NCI-H1436 treated with DMSO at 0.1 percent for 48 hours (cell line): ENCODE measurements at places on chromosomes 13 and 19.

DNA sequence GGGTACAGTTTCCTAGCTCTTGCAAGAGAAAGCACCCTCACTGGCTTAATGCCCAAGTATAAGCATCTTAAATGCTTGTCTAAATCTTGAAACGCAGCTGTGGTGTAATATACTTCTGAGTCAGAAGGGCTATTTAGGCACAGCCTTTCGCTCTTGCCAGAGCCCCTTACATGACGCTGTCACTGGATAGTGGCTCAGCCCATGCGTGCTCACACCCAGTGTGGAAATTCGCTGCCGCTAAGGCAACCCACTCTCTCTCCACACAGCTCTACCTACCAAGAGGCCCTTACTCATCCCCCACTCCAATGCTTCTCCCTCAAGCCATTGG is 24.0 kb downstream of the UQCRFS1 start:
- DNase-seq, result no peak

DNA sequence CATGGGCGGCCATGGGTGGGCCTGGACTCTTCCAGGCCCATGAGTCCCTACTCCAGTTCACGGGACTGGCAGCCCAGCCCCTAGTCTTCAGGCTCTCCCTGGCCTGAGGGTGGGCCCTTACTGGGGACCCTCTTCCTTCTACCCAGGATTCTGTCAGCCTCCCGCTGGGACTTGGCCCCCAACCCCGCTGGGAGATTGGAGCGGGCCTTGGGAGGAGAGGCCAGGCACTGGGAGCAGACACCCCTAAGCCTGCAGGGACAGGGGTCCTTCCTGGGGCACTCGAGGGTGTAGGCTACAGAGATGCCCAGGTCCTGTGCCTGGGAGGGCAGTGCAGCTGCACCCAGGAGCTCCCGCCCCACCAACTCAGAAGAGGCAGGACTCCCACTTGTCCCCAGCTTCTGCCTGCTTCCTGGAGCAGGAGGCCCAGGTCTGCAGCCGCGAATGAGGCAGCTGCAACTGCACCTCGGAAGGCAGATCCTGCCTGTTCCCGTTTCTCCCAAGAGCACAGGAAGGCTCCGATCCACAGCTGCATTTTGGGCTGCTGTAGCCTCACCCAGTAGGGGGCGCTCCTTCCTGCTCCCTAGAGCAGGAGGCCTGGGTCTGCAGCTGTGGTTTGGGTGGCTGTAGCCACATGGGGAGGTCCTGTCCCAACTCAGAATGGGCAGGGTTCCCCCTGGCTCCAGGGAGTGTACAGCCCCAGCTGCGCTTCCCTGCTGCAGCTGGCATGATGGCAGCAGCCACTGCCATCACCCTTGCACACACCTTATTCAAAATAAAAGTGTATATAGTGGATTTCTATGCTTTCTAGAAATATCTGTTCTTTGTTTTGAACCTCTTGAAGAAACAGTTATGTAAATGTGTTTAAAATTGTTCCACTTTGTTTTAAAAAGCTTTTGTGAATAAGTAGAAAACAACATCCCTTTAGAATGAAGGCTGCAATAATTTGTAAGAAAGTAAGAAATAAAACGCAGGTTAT is 46.8 kb downstream of the TEX26 start:
- DNase-seq, result no peak

- no peak for DNase-seq
Observed at GRCh38 chr19:13722146-13722545, 42.2 kb upstream of the MRI1 start.

DNA sequence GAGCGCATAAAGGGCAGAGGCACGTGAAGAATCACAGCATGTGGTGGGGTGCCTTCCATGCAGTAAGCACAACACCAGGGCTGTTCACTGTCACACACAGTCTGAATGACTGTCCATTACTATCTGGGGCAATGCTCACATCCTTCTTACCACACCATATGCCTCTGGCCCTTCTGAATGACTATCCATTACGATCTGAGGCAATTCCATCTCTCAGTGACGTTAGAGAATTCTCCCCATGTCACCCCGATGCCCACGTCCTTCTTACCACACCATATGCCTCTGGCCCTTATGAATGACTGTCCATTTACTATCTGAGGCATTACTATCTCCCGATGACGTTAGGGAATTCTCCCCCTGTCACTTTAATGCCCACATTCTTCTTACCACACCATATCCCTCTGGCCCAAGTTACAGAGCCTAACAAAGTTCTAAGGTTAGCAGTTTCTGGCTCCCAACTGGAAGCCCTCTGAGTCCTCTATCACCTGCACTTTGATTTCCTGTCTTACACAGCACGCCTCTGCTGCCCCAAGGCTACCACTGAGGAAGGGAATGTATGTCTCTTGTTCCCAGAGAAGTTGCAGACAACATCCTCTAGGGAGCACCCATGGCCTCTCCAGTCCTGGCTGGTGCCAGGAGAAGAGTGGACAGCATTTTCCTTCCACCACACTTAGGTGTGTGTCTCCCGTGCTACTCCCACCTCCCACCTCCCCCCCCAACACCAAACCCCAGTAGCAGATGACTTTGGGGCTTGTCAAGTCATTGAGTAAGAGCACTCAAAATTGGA is 154.8 kb downstream of the COG6 start:
- no peak for DNase-seq

GRCh38 chr19:1089891-1090290 is 5.3 kb downstream of the POLR2E start:
- DNase-seq, result no peak

DNA sequence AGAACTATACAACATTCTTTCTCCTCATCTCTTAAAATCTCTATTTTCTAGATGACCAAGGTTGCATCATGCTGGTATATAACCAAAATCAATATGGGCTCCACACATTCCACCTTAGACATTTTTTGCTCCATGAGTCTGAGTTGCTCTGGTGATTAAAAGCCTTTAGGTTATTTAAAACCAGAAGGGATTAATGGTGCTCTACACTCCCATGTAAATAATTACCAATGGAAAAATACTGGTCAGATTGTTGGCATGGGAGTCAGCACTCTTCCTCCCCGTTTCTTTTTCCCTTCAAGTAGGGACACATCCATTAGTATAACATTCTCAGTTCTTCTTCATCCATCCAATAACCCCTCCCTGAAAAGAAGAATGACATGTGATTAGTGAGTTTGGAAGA is 747.7 kb downstream of the PCDH17 start:
- no peak for DNase-seq

DNA sequence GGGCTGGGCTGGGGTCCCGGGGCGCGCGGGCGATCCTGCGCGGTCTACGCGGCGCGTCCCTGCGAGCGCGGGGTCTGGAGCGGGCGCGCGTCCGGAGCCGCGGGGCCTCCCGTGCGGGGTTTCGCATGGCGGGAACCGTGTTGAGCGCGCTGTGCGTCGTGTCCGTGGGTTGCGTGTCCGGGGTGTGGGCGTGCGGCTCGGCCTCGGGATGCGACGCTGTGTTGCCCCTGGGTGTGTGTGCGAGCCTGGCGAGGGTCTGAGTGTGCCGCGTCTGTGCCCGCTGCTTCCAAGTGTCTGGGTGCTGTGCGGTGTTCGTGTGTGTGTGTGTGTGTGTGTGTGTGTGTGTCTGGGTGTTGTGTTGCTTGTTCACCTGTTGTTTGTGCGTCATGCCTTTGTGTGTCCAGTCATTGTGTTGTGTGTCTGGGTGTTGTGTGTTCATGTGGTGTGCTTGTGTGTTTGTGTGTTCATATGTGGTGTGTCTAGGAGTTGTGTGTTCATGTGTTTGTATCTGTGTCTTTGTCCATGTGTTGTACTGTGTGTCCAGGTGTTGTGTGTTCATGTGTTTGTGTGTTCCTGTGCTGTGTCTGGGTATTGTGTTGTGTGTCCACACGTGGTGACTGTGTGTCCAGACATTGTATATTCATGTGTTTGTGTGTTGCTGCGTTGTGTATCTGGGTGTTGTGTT is 552 bp downstream of the PLK5 start:
- no peak for DNase-seq

DNA sequence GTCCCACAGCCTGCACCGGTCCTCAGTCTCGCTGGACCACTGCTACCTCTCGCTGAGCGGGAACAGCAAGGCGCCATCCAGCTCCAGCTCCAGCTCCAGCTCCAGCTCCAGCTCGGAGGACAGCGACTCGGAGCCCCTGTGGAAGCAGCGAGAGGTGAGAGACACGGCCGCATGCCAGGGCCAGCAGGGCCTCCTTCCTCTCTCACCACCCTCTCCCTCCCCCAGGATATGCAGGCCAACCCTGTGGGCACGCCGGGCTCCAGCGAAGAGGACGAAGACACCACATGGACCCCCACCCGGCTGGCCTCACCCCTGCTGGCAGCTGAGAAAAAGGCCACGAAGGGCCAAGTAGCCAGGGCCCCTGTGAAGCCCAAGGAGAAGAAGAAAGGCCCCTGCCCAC is 7.3 kb downstream of the SIX5 start:
- DNase-seq, result no peak

DNA sequence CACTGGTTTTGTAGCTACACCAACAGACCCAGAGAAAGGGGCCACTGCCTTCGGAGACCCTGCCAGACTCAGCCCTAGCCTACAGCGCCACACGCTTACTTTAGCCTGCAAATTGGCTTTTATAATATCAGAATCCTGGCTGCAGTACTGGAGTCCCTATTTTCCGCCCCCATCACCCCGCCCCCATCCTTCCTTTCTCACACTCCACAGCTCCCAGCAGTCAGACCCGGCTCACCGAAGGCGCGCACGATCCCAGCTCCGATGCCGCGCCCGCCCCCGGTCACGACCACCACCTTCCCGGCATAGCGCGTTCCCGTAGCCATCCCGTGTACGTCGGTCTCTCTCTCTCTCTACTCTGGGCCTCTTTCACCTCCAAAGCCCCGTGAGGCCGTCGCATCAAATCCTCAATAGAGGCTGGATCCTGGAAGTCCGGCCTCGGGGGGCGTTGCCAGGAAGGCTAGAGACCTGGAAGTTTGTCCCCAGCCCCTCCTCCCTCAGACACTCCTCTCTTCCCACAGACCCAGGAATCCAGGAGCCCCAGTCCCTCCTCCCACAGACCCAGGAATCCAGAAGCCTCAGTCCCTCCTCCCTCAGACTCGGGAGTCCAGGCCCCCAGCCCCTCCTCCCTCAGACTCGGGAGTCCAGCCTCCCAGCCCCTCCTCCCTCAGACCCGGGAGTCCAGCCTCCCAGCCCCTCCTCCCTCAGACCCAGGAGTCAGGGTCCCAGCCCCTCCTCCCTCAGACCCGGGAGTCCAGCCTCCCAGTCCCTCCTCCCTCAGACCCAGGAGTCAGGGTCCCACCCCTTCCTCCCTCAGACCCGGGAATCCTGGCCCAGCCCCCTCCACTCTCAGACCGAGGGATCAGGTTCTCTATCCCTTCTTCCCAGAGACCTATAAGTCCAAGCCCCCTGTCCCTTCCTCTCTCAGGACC is at the start of gene HSD17B14:
Gene HSD17B14, minus strand, starts transcription at position 403 of the 929 bp plus-strand sequence. Its CDS starts 80 bp downstream, at position 323.
- no peak for DNase-seq
